ENCODE measurements at places on chromosomes 12 and 14. TPM values are rescaled to one million over a fixed set of nuclear protein-coding genes. Genes with fewer than 3 reads are reported as not detected.

The POTEG gene
- not detected for total RNA-seq

The RNASE7 gene
- total RNA-seq, result not detected

DNA sequence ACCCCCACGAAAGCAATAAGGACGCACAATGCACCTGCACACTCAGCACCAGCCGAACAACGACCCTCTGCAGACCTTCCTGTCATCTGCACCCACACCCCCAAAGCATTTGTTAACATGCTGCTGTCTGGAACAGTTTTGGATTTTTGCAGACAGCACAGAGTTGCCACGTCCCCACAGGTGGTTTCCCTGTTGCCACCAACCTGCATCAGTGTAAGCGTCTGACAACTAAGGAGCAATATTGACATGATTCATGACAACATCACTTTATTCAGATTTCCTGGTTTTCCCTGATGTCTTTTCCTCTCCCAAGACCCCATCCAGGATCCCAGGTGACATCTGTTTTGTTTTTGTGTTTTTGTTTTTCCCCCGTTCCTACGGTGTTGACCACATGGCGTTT, 150.7 kb upstream of the C14orf180 start:
- H3K4me1 ChIP-seq, result no peaks in the 10 kb centered on the region
- DNase-seq, result no peak
- H3K4me3 ChIP-seq, result no peak overlapping the region
- no peak overlapping the region for H3K27ac ChIP-seq
- no peaks in the 10 kb centered on the region for H3K27me3 ChIP-seq
- H3K36me3 ChIP-seq, result no peaks in the 10 kb centered on the region

DNA sequence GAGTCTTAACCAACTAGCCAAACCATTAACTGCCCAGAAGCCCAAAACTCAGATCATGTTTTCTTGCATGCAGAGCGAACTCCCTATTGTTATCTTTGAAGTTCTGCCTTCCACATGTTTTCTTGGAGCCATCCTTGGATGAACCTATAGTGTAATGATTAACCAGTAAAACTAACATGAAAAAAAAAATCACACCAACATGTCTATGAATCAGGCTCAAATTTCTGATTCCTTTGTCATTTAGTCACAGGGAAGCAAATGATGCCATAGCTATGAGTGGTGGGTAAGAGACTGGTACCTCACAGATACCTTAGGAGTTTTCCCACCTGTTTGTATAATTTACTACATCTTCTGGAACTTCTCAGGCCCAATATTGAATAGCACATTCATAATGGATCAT, 70.7 kb downstream of the PTPRO start:
- no peak overlapping the region for H3K4me3 ChIP-seq
- DNase-seq, result no peak
- no peaks in the 10 kb centered on the region for H3K36me3 ChIP-seq
- H3K4me1 ChIP-seq, result no peaks in the 10 kb centered on the region

DNA sequence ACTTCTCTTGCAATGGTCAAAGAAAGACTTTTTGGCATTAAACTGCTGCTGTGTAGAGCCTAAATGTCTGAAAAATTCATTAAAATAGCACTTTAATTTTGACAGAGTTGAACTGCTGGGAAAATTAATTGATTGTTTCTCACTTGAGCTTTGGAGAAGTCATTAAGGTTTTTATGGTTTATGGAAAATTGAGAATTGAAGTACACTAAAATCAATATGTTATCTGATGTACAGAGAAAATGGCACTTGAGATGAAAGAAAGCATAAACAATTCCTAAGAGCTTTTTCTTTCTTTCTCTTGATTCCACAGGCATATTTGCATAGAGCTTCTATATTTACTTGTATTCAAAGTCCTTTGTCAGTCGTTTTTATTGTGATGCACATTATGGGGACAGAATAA, 188.5 kb upstream of the CAND1 start:
- H3K4me1 ChIP-seq, result no peaks in the 10 kb centered on the region
- no peak overlapping the region for H3K4me3 ChIP-seq
- no peaks in the 10 kb centered on the region for H3K36me3 ChIP-seq
- H3K27ac ChIP-seq, result no peak overlapping the region

- H3K27me3 ChIP-seq, result no peaks in the 10 kb centered on the region
- H3K4me3 ChIP-seq, result no peak overlapping the region
- no peak overlapping the region for H3K27ac ChIP-seq
- no peak for DNase-seq
Observed at GRCh38 chr12:40874868-40875267, 182.6 kb downstream of the CNTN1 start.

DNA sequence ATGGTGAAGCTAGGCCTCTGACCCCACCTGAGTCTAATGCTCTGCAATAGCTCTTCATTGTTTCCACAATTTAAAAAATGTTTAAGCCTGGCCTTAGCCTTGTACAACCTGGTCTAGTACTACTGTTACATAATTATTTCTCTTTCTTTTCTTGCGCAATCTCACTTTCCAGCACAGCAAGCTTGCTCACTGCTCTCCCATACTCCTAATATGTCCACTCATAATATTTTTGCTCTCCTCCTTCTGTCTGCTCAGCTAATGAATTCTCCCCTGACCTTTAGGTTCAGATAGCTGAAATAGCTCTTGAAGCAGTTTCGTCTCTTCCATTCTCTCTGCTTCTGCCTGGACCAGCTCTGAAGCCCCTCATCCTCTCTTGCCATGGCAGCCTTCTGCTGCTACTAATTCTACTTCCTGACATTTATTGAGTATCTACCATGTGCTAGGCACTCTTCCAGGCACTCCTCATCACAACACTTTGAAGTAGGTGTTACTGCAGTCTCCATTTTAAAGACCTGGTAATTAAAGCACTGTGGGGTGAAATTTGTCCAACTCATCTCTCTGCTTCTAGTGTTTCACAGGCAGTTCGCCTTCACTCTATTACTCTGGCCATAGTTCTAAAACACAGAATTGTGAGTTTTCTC, 2.8 kb upstream of the SLC48A1 start:
- H3K27me3 ChIP-seq, result peaks cover 7% of the 10 kb centered on the region
- H3K36me3 ChIP-seq, result no peaks in the 10 kb centered on the region
- no peak for DNase-seq
